ENCODE measurements at places on chromosomes 6 and 20.

- peak; percentile 79 for DNase-seq
Observed at GRCh38 chr6:150866147-150866990, 867 bp downstream of the MTHFD1L start.

- no peak for DNase-seq
Observed at GRCh38 chr6:148466158-148466557, 123.5 kb downstream of the SASH1 start.

DNA sequence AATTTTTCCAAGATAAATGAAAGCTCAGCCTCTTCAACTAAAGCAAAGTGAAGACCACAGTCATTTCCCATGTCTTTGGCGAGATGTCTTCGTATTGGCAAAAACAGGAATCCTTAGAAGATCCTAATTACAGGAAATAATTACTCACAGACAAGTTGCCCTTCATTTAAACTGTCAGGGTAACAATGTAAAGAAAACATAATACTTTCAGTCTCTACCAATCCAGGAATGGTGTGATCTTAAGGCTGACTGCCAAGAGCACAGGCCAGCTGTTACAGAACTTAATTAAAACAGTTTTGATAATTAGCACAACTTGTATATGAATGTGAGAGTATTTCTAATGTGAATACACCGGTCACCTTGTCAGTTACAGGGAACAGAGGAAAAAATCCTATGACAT lies 292.2 kb downstream of the PACRG start:
- DNase-seq: no peak

DNA sequence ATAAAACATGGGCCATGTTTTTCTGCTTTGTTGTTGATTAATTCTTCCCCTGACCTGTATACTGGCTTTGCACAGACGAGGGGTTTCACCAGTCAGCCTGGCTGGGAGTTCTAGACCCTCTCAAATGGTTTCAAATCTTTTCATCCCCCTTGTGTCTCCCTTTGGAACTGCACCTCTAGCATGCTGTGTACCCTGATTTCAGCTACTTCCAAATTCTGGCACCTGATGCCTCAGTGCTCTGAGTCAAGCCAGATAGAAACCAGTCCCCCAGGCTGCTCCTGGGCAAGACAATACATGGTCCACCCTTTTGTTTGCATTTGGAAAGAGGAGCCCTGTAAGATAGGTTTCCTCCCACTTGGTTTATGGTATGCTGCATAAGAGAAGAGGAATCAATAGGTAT lies 290.2 kb downstream of the BTBD3 start:
- DNase-seq: no peak

DNA sequence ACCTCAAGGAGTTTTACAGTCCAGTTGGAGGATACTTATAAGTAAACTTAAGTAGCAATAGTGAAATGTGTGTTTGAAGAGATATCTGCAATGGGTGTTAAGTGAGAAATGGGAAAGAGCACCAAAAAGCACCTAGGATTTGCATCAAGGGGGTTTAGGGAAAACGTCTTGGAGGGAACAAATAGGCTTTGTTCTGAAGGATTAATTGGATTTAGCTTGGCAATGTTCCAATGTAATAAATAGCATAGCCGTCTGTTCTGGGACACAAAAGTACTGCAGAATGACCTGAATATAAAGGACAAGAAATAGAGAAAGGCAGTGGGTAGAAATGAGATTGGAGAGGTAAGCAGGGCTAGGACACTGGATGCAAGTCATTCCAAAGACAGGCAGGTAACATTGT lies 2.8 kb upstream of the MYO6 start:
- DNase-seq: no peak

- no peak for DNase-seq
Observed at GRCh38 chr6:135801755-135802465, 49.6 kb upstream of the PDE7B start.

DNA sequence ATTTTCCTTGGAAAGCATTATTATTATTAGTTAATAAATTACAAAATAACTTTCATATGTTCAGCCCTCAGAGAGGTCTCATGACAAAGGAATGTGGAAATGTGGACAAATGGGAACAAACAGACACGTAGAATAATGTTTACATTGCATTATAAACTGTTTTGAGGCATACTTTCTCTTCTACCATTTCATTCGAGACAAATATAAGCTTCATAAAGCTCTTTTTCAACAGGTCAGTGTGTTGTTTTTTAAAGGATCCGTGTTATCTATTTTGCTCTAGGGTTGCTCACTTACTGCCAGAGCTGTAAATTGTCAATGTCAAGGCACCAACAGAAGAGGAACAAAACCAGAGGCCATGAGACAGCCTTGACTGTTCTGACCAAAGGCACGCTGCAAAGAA lies 256.8 kb downstream of the PHACTR1 start:
- no peak for DNase-seq

- DNase-seq: no peak
Observed at GRCh38 chr6:33695451-33695887, 16.0 kb downstream of the UQCC2 start.

DNA sequence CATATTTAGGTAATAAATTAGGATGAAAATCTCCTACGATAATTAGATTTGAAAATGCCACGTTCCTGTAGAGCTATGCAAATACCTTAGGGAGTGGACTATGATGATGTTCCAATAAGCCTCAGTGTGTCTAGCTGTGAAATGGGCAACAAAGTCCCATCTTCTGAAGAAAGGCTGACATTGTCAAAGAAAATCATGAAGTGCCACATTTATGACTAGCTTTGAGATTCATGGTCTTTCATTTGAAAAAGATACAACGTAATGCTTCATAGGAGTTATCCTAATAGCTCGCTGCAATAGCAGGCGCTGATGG lies 23.8 kb upstream of the BCAS1 start:
- no peak for DNase-seq

GRCh38 chr6:33018904-33019303 lies 9.5 kb upstream of the HLA-DOA start:
- peak; percentile 37 for DNase-seq

- no peak for DNase-seq
Observed at GRCh38 chr6:150313781-150314180, 55.0 kb upstream of the IYD start.
